ENCODE measurements at places on chromosomes 5 and 9.

- DNase-seq: no peak
Observed at GRCh38 chr9:121196389-121196788, 5.3 kb downstream of the RAB14 start.

- DNase-seq: peak; percentile 30
Observed at GRCh38 chr5:44862808-44863207, 54.1 kb downstream of the MRPS30 start.

DNA sequence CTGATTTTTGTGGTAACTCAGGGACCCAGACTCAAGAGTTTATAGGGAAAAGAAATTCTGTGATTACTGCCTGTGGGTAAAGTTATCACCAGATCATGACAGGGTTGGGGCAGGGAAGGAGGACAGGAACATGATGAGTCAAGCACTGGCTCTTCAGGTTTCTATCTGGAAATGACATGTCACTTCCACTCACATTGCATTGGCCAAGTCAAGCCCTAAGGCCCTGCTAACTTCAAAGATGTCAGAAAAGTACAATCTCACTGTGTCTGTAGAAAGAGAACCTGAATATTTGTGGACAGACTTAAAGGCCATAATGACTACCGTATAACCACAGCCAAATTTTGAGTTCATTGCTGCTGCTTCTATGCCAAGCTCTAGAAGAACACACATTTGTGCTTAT is 187.7 kb downstream of the TLE4 start:
- DNase-seq: no peak

DNA sequence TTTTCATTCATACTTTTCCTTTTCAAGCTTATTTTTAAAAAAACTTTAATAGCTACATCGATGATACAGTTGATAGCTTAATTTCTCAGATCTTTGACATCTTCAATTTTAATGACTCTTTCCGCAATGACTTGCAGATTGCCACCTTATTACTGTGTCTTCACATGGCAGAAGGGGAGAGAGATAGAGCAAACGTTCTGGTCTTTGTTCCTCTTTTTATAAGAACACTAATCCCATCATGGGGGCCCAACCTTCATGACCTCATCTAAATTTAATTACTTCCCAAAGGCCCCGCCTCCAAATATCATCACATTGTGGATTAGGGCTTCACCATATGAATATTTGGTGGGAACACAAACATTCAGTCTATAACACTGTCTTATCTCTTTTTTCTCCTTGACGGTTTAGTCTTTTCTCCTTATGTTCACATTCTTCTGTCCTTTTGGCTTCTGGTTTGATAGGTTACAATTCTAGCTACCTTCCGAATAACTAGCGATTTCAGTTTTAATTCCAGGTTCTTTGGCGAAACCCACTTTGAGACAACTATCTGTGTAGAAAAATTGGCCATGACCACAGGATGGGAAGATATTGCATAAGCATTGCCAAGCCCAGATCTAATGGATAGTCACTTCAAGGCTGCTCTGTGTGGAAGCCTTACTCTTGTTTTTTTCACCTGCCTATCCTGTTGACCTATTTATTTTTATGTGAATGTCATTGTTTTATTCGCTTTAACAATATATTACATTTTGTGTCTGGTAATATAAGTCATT is 5.0 kb downstream of the ZNF189 start:
- no peak for DNase-seq
